ENCODE measurements at places on chromosomes 7 and 10.

DNA sequence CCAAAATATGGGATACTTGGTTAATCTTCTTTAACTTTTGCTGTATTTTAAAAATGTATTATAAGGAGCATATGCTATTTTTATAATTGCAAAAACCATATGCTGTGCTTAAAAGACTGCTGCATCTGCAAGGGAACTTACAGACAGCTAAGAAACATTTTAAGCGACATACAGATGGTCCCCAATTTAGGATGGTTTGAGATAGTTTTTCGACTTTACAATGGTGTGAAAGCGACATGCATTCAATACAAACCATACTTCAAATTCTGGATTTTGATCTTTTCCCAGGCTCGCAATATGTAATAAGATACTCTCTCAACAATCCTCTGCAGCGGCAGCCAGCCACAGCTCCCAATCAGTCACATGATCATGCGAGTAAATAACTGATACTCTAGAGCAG, 73.2 kb downstream of the SHTN1 start:
- no peak overlapping the region for H3K4me3 ChIP-seq
- H3K27ac ChIP-seq: no peak overlapping the region
- no peaks in the 10 kb centered on the region for H3K4me1 ChIP-seq
- H3K36me3 ChIP-seq: no peaks in the 10 kb centered on the region
- no peaks in the 10 kb centered on the region for H3K27me3 ChIP-seq

GRCh38 chr10:127699311-127699710, 37.7 kb upstream of the FOXI2 start:
- H3K27me3 ChIP-seq: peaks cover 18% of the 10 kb centered on the region
- no peak for DNase-seq
- no peaks in the 10 kb centered on the region for H3K4me1 ChIP-seq

DNA sequence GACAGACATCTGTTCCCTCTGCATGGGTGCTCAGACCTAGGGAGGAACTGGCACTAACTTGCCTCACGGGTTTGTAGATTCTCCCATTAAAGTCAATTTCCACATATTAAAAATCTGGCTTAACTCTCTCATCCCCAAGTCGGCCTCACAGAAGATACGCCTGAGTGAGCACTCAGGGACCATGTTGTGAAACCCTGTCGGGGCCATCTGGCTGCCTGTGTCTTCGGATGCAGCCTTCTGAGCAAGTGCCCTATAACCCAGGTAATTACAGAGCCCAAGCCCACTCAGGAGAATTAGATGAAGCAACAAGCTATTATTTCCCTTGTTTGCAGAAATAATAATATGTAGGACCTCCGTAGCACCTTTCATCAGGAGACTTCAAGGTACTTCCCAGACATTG, 219.3 kb upstream of the GLI3 start:
- no peak overlapping the region for H3K27ac ChIP-seq
- peaks cover 21% of the 10 kb centered on the region for H3K27me3 ChIP-seq
- H3K4me1 ChIP-seq: no peaks in the 10 kb centered on the region
- no peak overlapping the region for H3K4me3 ChIP-seq

GRCh38 chr7:136956671-136957070, 88.2 kb downstream of the CHRM2 start:
- H3K4me1 ChIP-seq: no peaks in the 10 kb centered on the region
- no peak overlapping the region for H3K27ac ChIP-seq
- H3K4me3 ChIP-seq: no peak overlapping the region
- H3K36me3 ChIP-seq: no peaks in the 10 kb centered on the region
- no peaks in the 10 kb centered on the region for H3K27me3 ChIP-seq

DNA sequence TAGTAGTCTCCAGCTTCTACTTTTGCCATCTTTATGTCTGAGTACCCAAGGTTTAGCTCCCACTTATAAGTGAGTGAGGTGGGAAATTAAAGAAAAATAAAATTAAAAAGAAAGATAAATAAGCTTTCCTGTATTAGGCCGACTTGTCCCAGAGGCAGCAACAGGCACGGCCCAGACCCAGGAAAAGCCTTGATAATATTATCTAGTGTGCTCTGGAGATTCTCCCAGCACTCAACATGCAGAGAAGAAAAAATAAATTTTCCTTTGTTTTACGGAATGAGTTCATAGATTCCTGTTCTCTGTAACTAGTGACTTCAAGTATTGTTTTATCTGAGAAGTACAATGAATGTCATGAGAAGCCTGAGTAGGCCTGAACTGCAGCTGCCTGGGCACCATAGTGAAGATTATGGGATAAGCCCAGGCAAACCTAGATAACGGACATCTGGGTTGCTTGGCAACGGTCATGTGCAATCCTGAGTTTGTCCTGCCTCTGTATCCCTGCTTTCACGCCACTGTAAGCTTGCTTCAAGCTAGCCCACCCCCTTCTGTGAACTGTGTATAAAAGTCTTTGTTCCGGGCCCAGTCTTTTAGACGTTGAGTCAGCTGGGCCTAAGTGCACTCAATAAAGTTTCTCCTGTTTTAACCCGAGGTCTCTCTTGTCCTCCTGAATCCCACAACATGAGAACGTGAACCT, 6.4 kb downstream of the ATE1 start:
- H3K27ac ChIP-seq: peak overlapping the region; percentile 14
- no peak for DNase-seq
- peaks cover 8% of the 10 kb centered on the region for H3K4me1 ChIP-seq
- H3K27me3 ChIP-seq: no peaks in the 10 kb centered on the region

DNA sequence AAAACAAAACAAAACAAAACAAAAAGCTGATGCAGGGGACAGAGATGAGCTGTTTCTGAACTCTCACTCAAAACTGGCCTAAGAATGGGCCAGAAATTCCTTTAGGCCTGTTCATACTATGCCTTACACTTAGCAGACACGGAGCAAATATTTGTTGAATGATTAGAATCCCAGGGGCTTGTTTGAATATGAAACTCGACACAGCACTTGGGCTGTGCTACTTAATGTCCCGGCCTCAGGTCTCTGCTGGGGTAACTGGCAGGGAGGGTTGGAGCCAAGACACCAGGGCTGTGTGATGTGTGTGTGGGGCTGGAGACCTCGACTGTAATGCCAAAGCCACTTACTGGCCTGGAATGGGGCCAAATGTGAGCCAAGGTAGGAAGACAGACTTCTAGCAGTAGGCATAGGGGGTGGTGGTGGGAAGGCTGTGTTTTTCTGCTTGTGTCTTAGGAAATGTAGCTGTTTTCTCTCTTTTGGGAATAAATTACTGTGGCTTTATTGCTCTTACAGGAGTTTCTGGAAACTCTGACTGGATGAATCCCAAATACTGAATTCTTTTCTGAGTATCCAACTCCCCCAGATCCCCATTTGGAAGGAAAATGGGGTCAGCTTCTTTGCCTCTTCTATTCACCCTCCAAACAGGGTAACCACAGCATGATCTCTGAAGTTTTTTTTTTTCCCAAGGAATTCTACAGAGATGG, 66.7 kb downstream of the EMX2 start:
- DNase-seq: no peak
- no peaks in the 10 kb centered on the region for H3K4me1 ChIP-seq
- no peaks in the 10 kb centered on the region for H3K36me3 ChIP-seq
- H3K27me3 ChIP-seq: peaks cover 5% of the 10 kb centered on the region

DNA sequence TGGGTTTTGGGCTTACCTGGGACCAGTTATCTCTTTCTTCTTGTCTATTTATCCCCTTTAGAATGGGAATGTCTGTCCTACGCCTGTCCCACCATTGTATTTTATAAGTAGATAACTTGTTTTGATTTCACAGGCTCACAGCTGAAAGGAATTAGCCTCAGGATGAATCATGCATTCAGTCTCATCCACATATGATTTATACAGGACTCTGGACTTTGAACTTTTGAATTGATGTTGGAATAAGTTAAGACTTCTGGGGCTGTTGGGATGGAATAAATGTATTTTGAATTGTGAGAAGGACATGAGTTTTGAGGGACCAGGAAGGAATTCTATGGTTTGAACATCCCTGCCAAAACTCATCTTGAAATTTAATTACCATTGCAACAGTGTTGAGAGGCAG, 112.6 kb downstream of the AMPH start:
- no peaks in the 10 kb centered on the region for H3K4me1 ChIP-seq
- DNase-seq: no peak
- H3K27ac ChIP-seq: no peak overlapping the region
- H3K27me3 ChIP-seq: peaks cover 5% of the 10 kb centered on the region
- no peak overlapping the region for H3K4me3 ChIP-seq

DNA sequence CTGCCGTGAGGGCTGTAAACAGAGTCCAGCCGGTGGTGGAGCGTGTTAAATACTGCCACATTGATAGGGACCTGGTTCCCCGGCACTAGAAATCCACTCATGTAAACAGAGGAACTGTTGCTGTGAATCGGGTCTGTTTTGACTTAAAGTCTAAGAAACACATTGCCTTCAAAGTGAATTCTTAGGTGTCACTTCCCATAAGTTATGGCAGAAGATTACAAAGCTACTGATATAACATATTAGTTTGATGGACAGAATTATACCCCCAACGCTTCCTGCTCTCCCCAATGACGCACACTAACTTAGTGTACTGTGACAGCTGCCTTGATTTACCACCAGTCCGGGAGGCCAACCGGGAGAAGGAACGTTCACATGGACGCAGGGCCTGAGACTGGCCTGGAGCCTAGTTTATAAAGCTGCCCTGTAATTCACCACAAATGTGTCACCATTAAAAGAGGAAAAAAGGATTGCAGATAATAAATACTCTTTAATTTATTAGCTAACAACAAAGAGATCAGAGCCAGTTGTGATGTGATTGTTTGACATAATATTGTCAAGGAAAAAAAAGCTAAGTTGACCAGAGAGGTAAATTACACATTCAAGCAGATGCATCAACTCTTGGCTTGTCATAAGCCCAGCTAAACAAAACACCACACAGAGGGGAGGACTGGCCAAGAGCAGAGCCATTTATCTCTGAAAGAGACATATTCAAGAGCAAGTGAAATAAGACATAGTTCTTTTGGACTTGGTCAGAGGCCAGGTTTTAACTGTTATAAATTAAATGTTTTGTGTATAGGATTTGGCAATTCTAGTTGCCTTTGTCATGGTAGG, 820.6 kb downstream of the LRMDA start:
- no peaks in the 10 kb centered on the region for H3K27me3 ChIP-seq
- DNase-seq: no peak
- no peak overlapping the region for H3K4me3 ChIP-seq
- H3K36me3 ChIP-seq: no peaks in the 10 kb centered on the region
- H3K4me1 ChIP-seq: no peaks in the 10 kb centered on the region
- H3K27ac ChIP-seq: no peak overlapping the region

- no peak for DNase-seq
- peaks cover 30% of the 10 kb centered on the region for H3K4me1 ChIP-seq
- H3K27ac ChIP-seq: no peak overlapping the region
These were observed 205.2 kb downstream of the PRPF18 start for GRCh38 chr10:13792006-13792405.

DNA sequence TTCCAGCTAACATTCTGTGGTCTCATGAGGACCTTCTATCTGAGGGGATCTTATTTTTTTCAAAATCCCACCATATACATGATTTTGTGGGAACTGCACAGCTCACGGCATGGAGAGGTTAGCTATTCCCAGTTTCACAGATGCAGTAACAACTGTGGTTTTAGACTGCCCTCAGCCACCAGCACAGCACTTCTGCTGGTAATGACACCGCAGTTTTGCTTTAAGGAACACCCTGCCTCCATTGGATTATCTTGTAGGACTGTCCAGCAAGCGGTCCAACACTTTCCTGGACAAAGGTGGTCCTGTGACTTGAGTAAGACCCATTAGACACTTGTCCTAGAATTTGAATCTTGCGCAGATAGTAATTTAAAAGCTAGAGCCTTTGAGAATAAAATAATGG, 65.3 kb upstream of the SMNDC1 start:
- H3K4me1 ChIP-seq: peaks cover 64% of the 10 kb centered on the region
- DNase-seq: no peak
- H3K4me3 ChIP-seq: no peak overlapping the region
- H3K27ac ChIP-seq: no peak overlapping the region
- H3K36me3 ChIP-seq: no peaks in the 10 kb centered on the region

- H3K36me3 ChIP-seq: no peaks in the 10 kb centered on the region
- H3K27me3 ChIP-seq: no peaks in the 10 kb centered on the region
- H3K27ac ChIP-seq: no peak overlapping the region
- H3K4me3 ChIP-seq: no peak overlapping the region
- no peaks in the 10 kb centered on the region for H3K4me1 ChIP-seq
- DNase-seq: no peak
These were observed 384.8 kb upstream of the FOXK1 start for GRCh38 chr7:4297165-4297917.

DNA sequence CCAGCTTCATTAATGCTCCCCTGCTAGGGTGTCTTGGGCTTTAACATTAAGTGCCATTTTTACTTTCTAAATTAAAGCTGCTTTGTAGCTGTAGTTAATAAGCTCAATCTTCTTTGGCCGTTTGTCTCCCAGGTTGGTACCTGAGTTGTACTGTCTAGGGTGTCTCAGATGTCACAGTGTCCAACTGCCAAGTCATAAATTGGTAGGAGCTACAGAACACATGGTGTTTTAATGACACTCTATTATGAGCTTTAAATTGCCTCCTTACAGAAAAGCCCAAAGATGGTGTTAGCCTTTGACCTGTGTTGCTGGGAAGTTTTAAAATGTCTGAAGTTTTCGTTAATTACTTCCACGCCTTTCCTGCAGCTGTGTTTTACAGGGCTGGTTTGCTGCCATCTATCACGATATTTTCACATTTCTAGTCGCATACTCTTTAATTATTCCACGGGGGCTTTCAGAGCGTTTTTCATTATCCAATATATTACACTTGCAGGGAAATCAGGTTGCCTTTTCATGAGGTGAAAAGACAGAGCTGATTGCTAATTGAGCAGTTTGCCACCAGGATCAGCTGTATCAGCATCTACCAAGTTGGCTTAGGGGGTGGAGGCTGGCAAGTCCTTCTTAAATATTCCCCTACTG, 247.8 kb upstream of the PLPP4 start:
- no peaks in the 10 kb centered on the region for H3K27me3 ChIP-seq
- H3K36me3 ChIP-seq: no peaks in the 10 kb centered on the region
- no peak overlapping the region for H3K4me3 ChIP-seq
- H3K27ac ChIP-seq: no peak overlapping the region

GRCh38 chr7:30658479-30659074, 23.7 kb downstream of the CRHR2 start:
- H3K27ac ChIP-seq: no peak overlapping the region
- H3K36me3 ChIP-seq: no peaks in the 10 kb centered on the region
- H3K4me3 ChIP-seq: no peak overlapping the region
- DNase-seq: no peak
- no peaks in the 10 kb centered on the region for H3K4me1 ChIP-seq

- H3K27me3 ChIP-seq: no peaks in the 10 kb centered on the region
- H3K36me3 ChIP-seq: peaks cover 11% of the 10 kb centered on the region
- H3K4me1 ChIP-seq: peaks cover 15% of the 10 kb centered on the region
- peak overlapping the region; percentile 30 for H3K4me3 ChIP-seq
- DNase-seq: no peak
These were observed 33.9 kb downstream of the PTER start for GRCh38 chr10:16470747-16471146.

DNA sequence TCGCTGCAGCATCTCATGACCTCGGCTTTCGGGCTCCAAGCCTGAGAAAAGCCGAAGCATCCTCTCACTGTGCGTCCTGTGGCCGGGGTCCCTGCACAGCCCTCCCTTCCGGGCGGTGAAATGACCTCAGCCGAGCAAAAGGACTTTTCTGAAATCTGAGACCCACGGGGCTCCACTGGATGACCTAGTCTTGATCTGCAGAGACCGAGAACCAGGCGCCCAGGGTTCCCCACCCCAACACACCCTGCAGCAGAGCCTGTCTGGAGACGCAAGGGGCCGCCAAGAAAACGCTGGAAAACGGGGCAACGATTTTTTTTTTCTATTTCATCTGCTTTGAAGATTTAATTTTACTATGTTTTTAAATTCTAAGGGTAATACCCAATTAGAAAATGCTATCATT, 31.7 kb downstream of the NPS start:
- no peak for DNase-seq
- H3K4me3 ChIP-seq: no peak overlapping the region
- no peaks in the 10 kb centered on the region for H3K27me3 ChIP-seq
- no peak overlapping the region for H3K27ac ChIP-seq
